ENCODE measurements at places on chromosomes 7 and 10. TPM values are rescaled to one million over a fixed set of nuclear protein-coding genes. Genes with fewer than 3 reads are reported as not detected.

DNA sequence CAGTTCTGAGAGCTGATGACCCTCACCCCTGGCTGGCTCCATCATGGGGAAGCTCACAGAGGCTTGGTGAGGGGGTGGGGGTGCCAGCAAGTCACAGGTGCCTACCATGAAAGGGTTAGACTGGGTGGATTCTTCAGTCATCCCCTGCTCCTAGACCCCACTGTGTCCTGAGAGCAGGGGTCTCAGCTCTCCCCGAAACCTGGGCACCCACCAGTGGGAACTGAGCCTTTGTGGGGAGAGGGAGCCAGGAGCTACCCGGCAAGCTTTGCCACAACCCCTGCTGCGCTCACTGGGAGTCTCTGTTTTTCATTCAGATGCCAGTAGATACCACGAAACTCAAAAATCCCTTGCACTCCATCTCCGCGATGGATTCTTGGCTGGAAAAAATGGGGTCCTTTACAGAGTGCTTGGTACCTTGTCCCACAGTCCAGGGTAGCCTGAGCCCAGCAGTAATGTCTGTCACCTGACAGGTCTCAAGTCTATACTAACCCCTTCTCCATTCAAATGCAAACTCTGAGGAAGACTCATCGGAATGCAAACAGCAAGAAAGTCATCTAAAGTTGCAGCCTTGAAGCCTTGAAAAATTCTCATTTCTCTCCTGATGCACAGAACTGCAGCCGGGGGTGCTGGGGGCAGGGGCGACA, 48.9 kb upstream of the ENO4 start:
- DNase-seq = no peak

Gene FBXL15
- total RNA-seq = 20.2 TPM

DNA sequence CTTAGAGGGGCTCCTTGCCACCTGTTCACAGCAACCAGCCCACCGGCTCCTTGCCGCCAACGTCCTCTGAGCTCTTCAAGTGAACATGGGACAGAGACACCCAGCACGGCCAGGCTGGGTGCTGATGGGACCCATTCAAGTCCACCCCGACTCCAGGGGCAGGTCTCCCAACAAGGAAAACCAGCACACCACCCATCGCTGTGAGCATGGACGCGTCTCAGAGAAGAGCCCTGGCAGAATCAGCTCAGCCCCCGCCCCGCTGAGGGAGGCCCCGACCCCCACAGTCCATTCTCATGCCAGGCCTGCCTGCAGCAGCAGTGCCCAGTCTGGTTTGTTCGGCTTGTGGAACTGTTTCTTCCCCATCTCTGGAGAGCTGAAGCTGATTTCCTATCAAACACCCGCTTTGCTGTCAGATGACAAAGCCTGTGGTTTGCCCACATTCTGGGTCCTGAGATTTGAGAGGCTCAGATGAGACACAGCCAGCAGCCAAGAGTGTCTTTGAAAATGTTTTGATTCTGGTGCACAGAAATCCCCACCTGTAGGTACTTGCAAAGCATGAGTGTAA, 216.6 kb downstream of the ZMYND11 start:
- no peak for DNase-seq

- DNase-seq = no peak
Observed at GRCh38 chr10:96153070-96153469, 23.0 kb downstream of the ZNF518A start.

DNA sequence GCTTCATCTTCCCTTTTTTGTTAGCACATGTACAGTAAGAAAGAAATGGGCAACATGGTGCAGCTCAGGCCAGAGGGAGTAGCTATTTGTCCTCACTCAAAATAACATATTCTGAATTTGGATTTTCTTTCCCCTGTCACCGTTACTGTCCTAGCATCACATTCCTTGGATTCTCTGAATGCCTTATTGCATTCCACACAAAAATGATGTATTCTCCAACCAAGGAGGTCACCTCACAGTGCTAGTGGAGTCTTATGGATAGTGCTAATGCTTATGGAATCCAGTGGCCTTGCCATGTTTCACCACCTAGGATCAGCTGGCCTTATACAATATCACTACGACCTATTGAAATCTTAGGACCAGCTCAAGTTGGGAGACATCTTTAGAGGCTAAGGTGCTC, 7.2 kb downstream of the PRSS58 start:
- no peak for DNase-seq

Gene VAX1
- not detected for total RNA-seq

Gene COL28A1
- total RNA-seq = 0.31 TPM

- DNase-seq = peak; percentile 44
Observed at GRCh38 chr7:152436111-152436930, 518 bp upstream of the KMT2C start.

GRCh38 chr10:105252911-105253310, 611.8 kb downstream of the SORCS3 start:
- no peak for DNase-seq

DNA sequence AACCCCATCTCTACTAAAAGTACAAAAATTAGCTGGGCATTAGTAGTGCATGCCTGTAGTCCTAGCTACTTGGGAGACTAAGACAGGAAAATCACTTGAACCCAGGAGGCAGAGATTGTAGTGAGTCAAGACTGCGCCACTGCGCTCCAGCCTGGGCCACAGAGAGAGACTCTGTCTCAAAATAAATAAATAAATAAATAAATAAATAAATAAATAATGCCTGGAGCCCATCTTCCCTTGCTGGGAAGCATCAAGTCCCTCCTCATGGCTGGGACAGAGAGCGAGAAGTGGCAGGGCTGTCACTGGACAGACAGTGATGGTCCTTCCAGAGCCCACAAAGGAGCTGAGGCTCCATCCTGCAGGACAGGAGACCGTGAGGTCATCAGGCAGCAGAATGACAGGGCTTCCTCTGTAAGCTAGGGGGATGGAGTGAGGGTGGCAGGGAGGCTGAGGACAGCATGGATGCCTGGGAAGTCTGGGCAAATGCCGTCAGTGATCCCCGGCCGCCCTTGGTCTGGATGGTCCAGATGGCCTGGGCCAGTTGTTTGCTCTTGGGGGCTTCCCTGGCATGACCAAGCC, 36.4 kb upstream of the ELN start:
- DNase-seq = no peak

Gene ANKRD7
- not detected for total RNA-seq

DNA sequence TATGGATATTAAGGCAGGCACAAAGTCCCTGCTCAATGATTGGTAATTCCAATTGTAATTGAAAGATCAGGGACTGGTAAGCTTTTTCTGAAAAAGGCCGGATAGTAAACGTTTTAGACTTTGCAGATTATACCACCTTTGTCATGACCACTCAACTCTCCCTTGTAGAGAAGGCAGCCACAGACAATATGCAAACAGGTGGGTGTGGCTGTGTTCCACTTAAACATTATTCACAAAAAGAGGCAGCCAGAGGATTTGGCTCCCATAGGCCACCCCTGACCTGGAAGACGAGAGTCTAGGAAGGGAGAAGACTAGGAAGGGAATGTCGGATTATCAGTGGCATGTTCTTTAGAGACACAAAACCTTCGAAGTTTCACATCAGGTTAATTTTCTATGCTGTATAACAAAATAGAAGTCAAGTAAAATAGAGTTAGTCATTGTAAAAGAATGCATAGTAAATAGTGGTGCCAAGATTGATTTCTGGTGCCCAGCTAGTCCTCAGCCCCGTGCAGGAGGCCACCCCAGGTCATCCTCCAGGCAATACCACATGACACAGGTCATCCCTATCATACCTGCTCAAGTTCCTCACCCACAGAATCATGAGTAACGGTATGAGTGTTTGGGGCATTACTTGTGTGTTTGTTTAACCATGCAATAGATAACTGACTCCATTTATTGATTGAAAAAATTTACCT, 193.8 kb downstream of the PLPP4 start:
- DNase-seq = no peak

GRCh38 chr10:44478040-44478439, 93.1 kb upstream of the CXCL12 start:
- DNase-seq = no peak

Gene METTL2B
- total RNA-seq = 23.7 TPM

DNA sequence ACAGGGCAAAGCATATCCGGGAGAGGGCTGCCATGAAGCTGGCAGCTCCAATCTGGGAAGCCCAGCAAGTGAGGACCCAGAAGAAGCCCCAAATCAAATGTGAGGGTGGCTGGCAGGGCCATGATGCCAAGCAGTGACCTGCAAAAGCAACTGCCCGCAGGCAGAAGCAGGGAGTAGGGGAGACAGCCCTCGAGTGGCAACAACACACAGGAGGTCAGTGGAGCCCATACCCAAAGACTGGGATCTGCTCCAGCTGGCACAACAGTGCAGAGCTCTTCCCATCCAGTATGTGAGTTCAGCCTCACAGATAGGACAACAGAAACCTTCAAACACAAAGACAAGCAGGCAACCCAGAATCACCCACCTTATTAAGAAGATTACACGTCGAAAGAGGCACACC, 45.0 kb downstream of the GRID1 start:
- DNase-seq = no peak

DNA sequence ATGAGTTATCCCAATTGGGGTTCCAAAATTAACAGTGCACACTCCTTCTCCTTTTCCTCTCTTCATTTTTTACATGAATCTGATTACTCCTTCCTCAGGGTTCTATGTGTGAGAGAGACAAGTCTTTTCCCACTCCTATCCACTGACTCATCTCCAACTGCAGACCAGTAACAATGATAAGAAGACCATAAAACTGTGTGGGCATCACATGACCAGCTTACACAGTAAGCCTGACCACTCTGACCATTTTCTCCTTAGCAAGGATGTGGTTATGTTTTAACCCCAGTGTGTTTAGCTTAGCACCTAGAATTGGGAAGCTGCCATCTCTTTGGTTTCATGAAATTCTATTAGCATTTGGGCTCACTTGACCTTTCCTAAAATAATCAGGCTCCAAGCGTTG, 145.0 kb upstream of the CALCR start:
- no peak for DNase-seq

DNA sequence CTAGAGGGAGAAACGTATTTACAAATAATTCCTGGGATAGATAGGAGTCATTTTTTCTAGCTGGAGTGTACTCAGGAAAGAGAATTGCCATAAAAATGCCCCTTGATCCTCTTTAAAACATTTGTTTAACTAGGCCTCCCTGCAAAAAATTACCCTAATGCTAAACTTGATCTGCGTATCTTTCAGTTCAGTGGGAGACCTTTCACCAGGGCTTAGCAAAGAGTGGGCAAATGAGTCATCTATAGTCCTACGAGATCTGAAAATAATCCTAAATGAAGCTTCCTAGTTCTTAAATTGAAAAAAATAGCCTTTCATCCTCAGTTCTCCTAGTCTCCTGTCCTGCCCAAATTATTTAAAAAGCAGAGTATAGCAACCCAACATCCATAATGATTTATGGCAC, 198.6 kb upstream of the FRMD4A start:
- DNase-seq = no peak
